ENCODE measurements at places on chromosomes 5 and 9. TPM values are rescaled to one million over a fixed set of nuclear protein-coding genes. Genes with fewer than 3 reads are reported as not detected.

DNA sequence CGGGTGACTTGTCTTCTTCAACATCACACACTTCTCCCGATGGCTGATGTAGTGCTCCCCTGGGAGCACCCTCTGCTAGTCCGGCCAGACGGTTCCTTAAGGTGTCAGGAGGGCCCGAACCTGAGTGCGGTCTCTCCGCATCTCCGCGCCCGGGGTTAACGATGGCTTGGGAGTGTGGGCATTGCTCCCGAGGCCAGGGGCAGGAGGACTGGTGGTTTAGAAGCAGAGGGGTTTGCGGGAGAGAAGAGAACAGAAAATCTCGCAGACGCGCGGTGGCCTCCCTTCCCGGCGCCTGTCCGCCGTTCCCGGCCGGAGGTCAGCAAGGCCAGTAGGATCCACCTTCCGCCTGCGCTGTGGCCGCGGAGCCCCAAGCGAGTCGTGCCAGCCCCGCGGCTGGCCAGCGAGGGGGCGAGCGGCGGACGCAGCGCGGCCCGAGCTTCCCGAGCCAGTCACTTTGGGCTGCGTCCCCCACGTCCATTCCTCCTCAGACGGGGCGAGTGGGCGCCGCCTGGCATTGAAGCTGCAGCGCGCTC, 700 bp downstream of the CDO1 start:
- peak; percentile 1 for DNase-seq

The BTNL9 gene
- total RNA-seq: not detected

DNA sequence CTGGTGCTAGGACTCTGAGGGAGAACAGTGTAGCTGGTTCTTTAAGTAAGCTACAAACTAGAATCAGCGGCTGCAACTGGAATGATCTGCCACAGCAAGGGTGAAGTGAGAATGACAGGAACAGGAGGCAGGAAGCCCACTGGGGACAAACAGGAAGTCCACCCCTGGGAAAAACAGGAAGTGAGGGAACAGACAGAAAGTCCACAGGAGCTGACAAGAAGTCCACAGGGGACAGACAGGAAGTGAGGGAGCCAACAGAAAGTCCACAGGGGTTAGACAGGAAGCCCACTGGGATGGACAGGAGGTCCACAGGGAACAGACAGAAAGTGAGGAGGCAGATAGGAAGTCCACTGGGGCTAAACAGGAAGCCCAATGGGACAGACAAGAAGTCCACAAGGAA, 15.5 kb downstream of the ADAMTS16 start:
- no peak for DNase-seq

DNA sequence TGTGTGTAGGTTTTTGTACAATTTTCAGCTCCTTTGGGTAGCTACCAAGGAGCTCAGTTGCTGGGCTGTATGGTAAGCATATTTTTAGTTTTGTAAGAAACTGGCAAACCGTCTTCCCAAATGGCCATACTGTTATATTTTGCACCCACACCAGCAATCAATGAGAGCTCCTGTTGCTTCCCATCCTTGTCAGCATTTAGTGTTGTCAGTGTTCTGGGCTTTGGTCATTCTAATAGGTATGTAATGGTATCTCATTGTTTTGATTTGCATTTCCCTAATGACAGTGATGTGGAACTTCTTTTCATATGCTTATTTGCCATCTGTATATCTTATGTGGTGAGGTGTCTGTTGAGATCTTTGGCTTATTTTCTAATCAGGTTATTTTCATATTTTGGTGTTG, 320.1 kb downstream of the MLLT3 start:
- DNase-seq: no peak

The FOXD4L6 gene
- under 0.01 TPM for total RNA-seq

The ABLIM3 gene
- 32.8 TPM for total RNA-seq

GRCh38 chr9:7094576-7094975, 336.8 kb downstream of the KDM4C start:
- DNase-seq: no peak

- no peak for DNase-seq
Measured at GRCh38 chr5:116044073-116044472, 11.8 kb downstream of the ARL14EPL start.

DNA sequence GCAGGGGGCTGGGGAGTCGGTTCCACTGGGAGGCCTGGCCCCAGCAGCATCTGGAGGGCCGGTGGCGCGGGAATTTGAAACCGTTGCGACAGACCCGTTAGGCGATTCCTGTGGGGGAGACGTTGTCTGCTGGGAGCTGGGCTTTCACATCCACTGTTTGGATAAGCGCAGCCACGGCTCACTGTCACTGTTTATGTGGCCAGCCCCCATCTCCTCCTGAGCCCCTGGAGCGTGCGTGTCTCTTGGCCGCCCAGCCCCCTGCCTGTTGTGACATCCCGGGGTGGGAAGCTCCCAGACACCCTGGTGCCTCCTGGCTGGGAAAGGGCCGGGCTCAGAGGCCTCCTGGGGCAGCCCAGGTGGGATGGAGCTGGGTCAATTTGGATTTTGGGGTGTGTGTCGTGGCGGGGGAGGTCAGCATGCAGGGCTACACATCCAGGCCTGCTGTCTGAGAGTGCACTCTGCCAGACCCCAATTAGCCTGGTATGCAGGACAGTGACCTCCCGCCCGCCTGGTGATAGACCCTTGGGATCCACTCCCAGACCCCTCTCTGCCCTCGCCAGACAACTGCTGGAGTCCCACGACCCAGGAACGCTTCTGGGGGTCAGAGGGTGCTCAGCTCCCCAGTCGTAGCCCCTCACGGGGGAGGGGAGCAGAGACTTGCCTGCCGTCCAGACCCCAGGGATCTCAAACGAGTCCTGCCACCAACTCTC, 62.0 kb upstream of the RNU6ATAC start:
- peak; percentile 92 for DNase-seq

The ADGRD2 gene
- not detected for total RNA-seq

- peak; percentile 88 for DNase-seq
Measured at GRCh38 chr5:177539411-177539810, 15.0 kb downstream of the FAM193B start.

DNA sequence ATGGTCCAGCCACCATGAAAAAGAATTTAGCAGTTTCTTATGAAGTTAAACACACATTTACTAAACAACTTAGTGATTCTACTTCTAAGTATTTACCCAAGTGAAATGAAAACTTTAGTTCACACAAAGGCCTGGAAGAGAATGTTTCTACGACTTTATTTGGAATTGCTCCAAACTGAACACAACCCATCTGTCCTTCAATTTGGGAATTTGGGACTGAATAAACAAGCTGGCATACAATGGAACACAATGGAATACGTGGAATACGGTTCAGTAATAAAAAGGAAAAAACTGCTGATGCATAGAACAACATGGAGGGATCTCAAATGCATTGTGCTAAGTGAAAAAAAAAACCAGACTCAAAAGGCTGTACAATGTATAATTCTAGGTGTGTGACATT, 44.6 kb upstream of the BASP1 start:
- no peak for DNase-seq

GRCh38 chr5:6373081-6373846, 5.1 kb downstream of the MED10 start:
- DNase-seq: no peak

GRCh38 chr5:82354543-82354942, 76.4 kb upstream of the RPS23 start:
- no peak for DNase-seq

- DNase-seq: peak; percentile 29
Measured at GRCh38 chr5:172140866-172141265, 47.2 kb downstream of the STK10 start.

The CAMK4 gene
- 3.2 TPM for total RNA-seq

The GMCL2 gene
- total RNA-seq: not detected

DNA sequence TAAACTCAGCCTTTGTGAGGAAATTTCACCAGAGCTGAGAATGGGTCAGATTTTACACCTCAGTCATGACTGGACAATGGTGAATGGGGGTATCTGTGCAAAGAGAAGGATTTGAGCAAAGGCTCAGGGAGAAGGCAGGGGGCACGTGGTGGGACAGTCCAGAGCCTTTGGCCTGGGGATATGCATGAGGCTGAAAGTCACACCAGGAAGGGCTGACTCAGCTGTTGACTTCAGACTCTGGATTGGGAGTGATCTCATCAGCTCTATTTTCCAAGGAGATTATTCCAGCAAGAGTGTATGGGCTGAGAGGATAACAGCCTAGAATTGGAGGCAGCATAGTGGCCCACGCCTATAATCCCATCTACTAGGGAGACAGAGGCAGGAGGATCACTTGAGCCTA, 53.6 kb downstream of the SAXO1 start:
- DNase-seq: no peak
